SW 1271 (cell line): ENCODE measurements at places on chromosomes 11 and 22.

- no peak for DNase-seq
Observed at GRCh38 chr11:11519184-11519583, 102.6 kb downstream of the GALNT18 start.

- DNase-seq = no peak
Observed at GRCh38 chr11:73171436-73172161, 29.5 kb upstream of the FCHSD2 start.

DNA sequence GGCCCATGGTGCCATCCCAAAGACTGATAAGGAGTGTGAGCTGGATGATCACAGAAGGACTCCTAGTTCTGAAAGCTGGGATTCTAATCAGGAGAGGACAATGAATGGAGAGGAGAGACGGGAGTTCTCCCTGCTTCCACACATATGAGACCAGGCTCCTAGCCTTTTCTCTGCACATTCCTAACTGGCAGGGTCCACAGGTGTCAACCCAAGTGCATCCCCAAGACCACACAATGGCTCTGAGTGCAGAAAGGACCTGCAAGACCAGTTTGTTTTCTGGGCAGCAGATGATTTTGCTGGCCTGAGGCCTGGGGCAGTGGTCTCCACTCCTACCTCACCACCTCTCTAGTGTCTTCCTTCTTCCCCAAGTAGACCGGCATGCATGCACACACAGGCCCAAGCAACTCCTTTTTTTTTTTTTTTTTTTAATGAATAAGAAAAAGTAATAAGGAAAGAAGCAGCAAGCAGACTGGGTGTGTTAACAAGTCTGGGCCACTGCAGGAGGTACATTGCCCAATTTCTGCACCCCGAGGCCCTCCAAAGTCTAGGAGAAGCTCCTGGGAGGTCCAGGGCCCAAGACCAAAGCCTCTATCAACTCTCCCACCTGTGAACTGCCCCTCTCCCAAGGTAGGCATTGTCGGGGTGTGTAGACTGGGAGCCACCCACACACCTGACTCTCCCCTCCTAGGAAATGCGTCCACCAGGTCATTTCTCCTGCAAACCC lies 1.2 kb upstream of the TSKU start:
- no peak for DNase-seq

- no peak for DNase-seq
Observed at GRCh38 chr22:46535876-46536536, 1.4 kb downstream of the CELSR1 start.

DNA sequence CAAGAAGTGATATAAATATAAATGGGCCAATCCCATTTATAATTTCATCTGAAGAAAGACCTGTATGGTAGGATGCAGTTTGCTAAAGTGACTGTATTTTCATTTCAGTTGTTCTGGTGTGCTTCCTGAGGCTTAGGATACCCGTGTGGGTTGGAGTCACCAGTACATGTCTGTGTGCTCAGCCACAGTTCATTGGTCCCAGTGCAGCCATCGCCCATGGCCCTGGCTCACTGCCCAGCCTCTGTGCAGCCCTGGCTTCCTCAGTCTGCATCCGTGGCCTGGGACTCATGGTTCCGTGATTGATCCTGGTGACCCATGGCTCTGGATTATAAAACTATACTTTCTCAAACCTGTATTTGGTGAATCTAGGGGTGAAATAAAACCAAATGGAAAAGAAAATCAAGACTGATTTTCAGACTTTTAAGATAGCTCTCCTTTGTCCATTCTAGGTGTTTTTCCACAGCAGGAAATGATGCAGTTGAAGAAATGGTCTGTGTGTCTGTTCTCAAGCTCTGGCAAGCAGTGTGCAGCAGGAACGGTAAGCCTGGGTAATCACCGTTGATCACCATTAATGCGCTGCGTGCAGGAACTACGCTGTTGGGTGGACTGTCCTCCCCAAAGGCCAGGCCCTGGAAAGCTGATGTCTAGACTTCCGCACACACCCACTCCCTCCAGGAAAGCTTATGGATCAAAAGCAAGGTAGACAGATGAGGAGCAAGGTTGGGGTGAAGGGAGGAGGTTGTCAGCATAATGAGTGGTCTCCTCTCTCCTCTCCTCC lies 27.2 kb downstream of the TTC12 start:
- DNase-seq = no peak

GRCh38 chr11:9049959-9050358 lies 41.4 kb downstream of the SCUBE2 start:
- no peak for DNase-seq

DNA sequence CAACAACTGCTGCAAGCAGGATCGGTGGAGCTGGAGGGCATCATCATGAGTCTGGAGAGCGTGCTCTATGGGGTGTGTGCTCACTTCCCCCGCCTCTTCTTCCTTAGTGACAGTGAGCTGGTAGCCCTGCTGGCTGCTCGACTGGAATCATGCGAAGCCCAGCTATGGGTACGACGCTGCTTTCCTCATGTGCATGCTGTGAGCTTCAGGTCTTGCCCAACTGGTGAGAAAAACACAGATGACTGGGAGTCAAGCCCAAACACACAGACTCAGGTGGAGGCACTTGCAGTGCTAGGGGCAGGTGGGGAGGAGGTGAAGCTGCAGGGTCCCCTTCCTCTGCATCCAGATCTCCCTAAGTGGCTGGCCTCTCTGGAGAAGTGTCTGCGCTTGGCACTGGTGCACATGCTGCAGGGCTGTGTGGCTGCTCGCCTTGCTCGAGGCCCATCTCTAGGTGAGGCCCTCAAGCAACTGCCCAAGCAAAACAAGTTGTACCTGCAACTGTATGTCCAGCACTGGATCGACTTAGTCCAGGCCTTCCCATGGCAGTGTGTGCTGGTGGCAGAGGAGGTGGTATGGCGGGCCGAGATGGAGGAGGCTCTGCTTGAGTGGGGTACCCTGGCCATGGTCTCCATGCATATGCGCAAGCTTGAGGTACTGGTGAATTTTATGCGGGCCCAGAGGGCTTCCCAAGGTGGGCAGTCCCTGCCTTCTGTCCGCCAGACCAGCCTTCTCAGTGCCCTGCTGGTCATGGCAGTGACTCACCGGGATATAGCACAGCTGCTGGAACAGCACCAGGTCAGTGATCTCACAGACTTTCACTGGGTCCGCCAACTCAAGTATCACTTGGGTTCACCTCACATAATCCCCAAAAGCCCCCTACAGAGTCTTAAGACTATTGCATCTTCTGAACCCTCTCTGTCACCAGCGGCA lies 48.1 kb downstream of the DNHD1 start:
- DNase-seq = no peak

GRCh38 chr11:84212468-84213390 lies 926.6 kb upstream of the CCDC90B start:
- no peak for DNase-seq

DNA sequence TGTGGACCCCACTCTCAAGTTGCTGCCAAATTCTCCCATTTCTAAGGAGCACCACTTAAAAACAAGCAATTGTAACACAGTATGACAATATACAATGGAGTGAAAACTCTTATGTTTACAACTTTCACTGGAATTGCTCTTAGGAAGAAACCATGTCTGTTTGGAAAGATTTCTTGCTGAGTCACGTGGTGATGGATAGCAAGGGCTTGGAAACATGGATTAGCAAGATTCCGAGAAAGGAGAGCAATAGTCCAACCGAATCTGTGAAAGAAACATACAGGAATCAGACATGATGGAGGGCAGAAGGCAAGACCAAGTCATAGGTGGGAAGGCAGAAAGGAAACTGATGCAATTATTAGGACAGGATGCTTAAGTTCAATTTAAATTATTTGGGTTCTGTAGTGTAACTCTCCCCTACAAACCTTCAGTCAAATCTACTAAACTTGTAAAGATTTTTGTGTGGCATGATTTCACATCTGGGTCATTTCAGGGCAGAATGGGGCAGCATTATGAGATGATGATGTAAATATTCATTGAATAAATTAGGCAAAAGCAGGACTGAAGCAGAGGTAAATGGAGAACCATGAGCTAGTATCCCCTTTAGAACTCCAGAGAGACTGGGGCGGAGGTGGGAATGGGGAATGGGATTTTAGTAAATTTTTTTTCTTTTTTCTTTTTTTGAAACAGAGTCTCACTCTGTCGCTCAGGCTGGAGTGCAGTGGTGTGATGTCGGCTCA lies 27.8 kb upstream of the THY1 start:
- no peak for DNase-seq

DNA sequence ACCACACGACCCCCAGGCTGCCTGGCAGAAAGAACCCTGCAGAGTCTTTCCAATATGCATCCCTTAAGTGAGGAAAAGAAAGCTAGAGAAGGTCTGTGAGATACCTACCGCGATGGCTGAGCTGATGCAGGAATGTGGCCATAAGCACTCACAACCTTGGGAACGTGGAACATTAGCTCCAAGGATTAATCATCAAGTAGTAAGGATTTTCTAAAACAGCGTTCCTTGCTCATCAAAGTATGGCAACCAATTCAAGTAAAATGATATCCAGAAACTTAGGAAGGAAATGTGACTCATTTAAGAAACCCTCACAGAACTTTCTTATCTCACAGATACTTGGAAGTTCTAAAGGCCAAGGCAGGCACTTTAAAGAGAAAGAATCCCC lies 12.8 kb downstream of the PACSIN2 start:
- DNase-seq = no peak
